ENCODE measurements at places on chromosomes 2 and 18.

- no peak for DNase-seq
These were observed 25.3 kb downstream of the INPP4A start for GRCh38 chr2:98469862-98470544.

GRCh38 chr2:177282181-177282641 lies 17.7 kb upstream of the NFE2L2 start:
- no peak for DNase-seq

DNA sequence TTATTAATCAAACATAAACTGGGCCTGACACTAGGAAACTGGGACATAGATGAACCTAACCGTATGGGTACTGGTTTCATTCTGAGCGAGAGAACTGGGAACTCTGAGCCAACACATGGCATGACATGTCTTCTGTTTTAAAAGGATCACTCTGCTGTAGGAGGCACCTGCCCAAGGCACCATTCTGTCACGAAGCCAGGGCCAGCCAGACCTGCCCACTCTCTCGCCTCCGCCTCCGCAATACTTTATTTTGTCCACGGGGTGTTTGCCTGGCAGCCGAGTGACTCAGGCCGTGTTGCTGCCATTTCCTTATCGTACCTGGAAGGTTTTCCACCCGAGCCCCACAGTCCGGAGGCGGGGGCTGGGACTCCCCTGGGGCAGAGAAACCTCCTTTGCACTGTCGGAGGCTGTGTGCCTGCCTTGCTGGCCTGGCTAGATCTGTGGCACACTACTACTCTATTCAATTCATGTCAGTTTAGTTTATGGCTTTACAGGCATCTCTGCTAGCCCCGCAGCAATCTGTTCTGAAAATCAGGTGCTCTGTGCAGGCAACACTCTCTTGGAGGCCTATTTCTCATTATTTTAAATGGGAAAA lies 120.4 kb upstream of the ACKR3 start:
- no peak for DNase-seq

DNA sequence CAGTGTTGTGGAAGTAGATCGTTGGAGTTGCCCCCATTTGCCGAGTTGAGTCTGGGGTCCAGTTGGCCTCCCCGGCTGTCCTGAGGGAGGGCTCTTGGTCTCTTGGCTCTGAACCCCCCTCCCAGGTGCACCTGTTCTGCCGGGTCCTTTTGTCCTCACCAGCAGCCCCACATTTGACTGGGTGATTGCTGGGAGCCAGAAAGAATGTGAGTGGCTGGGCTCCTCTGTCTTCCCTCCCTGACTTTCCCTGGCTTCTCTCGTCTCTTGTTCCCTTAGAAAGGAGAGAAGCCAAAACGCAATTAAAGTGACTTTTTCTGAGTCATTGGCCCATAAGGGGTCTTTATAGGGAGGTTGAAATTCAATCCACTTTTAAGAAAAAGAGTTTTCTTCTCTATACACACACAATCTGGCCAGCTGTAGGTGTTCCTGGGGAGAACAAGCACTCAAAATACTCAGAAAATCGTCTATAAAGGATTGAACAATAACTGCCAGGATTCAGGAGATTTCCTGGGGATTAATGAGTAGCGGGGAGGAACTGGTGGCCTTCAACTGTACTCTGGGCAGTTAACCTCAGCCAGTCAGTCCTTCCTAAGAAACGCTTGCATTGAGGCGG lies 131.0 kb downstream of the TMEM182 start:
- DNase-seq, result no peak

GRCh38 chr2:5368263-5368662 lies 323.9 kb upstream of the SOX11 start:
- DNase-seq, result no peak

DNA sequence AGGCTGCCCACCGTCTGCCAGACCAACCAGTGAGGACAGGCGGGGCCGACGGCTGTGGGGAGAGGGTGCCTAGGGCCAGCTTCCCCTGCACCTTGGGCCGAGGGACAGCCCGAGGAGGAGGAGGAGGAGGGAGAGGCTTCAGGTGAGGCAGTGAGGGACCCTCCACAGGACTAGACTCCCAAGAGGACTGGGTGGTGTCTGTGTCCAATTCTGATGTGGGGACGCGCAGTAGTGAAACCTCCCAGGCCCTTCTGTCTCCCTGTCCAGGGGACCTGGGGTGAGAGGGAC lies 19.8 kb upstream of the ASB1 start:
- no peak for DNase-seq

DNA sequence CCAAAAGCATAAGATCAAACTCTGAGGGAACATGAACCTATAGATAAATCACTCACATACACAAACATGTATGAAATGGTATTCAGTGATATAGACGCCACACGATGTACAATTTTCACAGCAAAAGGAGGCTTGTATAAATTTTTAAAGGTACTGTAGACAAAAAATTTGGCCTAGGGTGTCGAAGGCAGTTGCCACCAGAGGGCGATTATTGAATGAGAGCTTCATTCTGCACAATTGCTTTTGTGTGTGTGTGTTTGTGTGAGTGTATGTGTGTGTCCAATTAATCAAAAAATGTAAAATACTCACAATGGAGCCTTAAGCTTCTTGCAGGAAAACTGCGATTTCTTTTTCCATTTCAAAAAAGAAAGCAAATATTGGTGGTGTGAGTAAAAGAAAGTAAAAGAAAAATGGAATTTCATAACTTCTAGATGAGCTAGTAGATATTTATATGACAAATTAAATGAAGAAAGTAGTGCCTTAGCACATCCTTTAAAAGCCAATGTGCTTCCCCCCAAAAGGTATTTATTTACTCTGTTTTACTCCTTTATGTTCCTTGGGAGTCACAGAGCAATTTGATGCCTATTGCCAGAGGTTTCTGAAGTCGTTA lies 800.1 kb downstream of the SATB2 start:
- DNase-seq, result peak; percentile 8

GRCh38 chr2:127048618-127048935 lies 58.4 kb downstream of the BIN1 start:
- DNase-seq, result no peak

DNA sequence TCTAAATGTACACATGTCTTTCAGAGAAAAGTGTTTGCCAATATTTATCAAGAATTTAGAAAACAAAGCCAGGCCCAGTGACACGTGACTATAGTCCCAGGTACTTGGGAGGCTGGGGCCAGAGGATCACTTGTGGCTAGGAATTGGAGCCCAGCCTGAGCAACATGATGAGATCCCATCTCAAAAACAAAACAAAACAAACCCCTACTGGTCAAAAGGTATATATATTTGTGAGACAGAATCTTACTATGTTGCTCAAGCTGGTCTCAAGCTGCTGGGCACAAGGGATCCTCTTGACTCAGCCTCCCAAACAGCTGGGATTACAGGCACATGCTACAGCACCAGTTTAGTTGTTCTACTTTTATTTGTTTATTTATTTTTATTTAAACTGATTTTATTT lies 79.2 kb downstream of the ZDBF2 start:
- DNase-seq, result no peak

- DNase-seq, result no peak
These were observed 7.4 kb upstream of the SLC16A14 start for GRCh38 chr2:230075988-230076631.

DNA sequence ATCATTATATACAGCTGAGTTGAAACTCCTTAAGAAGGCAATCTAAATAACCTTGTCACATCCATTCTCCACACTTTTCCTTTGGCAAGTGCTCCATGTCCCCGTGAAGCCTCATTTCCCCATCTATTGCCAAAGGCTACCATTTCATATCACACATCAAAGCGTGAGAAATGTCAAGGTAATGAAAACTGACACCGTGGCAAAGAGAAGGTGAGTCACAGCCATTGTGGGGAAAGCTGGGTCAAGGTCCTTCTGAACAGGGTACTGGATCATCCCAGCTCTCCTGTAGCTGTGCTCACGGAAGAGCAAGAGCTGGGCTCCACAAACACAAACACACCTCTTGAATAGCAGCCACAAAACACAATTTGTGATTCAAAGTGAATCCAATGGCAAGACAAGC lies 58.2 kb upstream of the REG3G start:
- no peak for DNase-seq

- no peak for DNase-seq
These were observed 126.2 kb upstream of the GPC1 start for GRCh38 chr2:240309214-240309613.

DNA sequence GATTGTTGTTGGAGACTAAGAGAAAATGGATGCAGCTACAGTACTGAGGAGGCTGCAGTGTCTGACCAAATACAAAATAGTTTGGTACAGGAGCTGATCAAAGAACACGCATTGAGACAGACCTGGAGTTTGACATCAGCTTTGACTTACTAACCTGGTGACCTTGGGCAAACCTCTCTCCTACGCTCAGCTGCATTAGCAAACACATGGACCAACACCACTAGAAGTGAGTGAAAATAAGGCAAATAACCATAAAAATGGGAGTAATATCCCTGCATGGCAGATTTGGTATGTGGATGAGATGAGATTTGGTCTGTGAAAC lies 126.5 kb downstream of the LPIN1 start:
- no peak for DNase-seq

DNA sequence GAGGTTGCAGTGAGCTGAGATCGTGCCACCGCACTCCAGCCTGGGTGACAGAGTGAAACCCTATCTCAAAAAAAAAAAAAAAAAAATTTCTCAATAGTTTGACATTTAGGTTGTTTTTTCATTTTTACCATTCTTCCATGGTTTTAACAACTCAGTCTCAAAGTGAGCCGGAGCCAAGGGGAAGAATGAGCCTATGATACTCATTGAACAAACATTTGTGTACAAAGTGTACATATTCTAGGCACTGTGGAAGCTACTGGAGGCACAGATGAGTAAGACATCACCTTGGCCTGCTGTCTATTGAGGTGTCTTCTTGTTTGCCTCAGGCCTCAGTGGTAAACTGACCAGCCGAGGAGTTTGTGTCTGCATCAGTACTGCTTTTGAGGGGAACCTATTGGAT lies 21.9 kb downstream of the CENPO start:
- no peak for DNase-seq

GRCh38 chr18:31399306-31400032 lies 22.9 kb downstream of the DSG4 start:
- no peak for DNase-seq

DNA sequence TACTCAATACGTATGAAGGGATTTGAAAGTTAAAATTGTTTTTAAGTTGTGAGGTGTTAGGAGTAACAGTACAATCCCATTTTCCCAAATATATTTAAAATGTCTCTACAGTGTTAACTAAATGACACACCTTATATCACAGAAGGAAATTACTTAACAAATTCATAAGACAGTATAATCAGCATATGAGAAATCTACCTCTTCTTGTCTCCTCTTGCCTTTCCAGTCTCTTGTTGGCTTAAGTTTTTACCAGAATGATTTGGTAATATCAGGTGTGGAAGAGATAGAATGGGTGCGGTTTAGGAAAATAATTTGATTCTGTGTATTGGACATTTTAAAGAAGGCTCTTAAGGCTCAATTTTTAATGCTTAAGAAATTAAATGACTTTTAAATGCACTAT lies 9.5 kb upstream of the INPP1 start:
- DNase-seq, result no peak

- no peak for DNase-seq
These were observed 36.1 kb upstream of the LYPD6B start for GRCh38 chr2:149002378-149002890.

DNA sequence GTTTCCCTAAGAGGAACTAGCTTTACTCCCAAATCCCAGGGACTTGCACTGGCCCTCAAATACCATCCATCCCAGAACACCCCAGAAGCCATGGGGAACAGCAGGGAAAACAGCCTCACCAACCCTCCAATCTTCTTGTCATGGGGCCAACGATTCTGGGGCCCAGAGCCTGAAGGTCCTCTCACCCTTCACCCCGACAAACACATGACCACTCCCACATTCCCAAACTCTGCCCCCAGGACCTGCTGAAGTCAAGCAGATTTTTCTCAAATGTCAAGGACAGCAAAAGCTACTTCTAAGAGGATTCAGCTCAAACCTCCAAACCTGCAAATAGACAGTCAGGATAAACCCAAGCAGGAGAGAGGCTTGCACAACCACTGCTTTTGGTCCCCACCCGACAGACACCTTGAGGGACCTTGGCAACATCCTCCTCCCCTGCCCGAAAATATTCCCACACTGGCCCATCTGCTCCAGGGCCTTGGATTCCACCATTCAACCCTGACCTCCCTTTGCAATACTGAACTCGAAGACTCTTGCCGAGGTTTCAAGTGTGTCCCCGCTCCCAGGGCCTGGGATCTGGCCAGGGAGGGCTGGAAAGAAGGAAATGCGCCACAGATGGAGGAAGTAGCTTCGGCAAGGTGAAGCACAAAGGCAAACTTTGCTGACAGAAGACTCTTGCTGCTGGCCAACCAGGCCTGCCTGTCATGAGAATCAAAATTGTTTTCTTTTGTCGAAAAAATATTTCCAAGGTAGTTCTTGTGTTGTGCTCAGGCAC lies 143.3 kb downstream of the ZFP36L2 start:
- DNase-seq, result no peak

DNA sequence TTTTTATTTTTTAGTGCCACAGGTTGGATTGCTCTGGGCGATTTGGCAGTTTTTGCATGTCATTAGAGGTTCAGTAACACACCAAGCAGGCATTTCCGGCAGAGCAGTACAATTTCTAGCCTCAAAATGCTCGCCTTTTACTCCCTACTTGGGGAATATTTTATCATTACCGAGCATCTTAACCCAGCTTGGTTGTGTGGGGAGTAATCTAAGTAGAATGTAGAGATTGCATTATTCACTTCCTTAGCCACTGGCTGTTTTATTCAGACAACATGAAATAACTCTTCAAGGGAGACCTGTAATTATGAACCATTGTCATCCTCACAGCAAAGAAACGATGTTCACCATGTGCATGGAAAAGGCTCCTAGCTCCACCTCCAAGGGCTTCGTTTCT lies 13.1 kb downstream of the GRP start:
- peak; percentile 62 for DNase-seq

GRCh38 chr2:237134321-237135230 lies 48.9 kb downstream of the COPS8 start:
- no peak for DNase-seq

GRCh38 chr2:127818794-127819425 lies 7.9 kb upstream of the WDR33 start:
- DNase-seq, result no peak

GRCh38 chr2:14693874-14694273 lies 61.4 kb downstream of the LRATD1 start:
- no peak for DNase-seq

GRCh38 chr2:64144057-64145013 lies at the start of gene PELI1:
Gene PELI1, minus strand, starts transcription at chr2:64144420. Its CDS starts 36,110 bp downstream, at chr2:64108310.
- DNase-seq, result peak; percentile 63

DNA sequence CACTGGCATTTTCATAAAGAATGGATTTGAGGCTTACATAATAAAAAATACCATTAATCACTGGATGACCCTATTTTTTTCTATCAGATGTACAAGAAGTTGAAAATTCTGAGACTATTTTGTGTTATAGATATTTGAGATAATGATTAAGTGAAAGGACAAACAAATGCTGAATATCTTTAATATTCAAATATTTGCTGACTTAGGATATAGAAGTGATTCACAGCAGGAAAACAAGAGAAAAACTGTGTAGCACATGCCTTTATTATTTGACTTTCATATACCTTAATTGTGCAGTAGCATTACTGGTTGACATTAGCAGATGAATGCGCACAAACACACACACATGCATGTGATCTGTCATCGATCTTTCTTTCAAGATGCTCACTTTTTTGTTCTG lies 766.5 kb downstream of the SATB2 start:
- DNase-seq, result no peak
